ENCODE measurements at places on chromosomes 7 and 10.

DNA sequence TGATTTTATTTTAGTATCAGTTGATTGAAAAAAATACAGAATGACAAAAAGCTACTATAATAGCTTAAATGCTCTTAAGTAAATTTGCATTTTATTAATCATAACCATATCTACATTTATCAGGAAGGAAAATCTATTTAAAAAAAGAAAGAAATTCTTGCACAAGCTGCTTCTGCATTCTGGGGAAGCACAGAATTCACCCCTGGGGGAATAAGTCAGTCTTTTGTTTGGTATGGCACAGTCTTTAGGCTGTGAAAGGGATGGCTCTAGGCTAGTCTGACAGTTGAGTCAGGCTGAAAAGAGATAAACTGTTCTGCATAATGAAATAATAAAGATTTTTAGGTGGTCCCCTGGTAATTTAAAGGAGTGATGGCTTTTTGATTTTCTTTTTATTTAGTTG is 37.9 kb downstream of the HTR7 start:
- no peak for DNase-seq

DNA sequence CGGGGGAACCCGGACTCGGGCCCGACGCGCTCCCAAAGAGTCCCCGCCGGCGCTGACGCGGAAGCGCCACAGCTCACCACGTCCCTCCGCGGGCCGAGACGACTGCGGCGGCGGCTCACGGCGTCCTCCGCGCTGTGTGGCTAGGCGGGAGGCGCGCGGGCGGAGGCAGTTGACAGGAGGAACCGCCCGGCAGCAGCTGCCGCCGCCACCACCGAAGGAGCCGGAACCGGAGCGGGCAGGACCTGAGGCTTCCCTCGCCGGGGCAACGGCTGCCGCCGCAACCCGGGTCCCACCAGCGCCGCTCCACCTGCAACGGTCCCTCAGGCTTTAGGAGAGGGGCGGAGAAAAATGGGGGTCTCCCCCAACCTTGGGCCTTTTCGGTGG is 334 bp downstream of the ZNF800 start:
- peak; percentile 80 for DNase-seq

DNA sequence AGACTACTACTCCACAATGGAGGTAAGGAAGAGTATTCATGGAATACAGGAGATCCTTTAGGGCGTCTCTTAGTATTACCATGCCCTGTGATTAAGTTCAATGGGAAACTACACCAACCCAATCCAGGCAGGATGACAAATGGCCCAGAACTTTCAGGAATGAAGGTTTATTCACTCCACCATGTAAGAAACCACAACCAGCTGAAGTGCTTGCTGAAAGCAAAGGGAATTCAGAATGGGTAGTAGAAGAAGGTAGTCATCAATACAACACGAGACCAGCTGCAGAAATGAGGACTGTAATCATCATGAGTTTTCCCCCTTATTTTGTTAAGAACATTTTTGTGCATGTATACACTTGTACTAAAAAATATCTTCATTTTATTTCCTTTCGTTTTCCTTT is 76.6 kb downstream of the GPR37 start:
- DNase-seq: peak; percentile 77

DNA sequence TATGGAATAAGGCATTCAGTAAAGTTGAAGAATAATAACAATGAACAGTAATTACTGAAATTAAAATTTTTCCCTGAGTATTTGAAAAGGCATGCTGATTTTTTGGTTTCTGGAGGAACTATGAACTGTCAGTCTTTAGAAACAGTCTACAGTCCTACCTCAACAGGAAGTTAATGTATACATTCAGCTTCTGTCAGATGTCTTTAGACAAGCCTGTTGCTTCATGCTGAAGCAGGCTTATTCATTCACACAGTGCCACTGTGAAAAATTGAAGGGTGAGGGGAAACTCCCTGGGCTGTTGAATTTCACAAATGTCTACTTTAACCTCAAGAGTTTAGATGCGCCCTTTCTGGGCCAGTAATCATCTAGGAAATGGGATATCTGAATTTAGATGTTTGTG is 3.5 kb downstream of the NRF1 start:
- DNase-seq: no peak

- DNase-seq: no peak
These were observed 51.8 kb downstream of the CUX1 start for GRCh38 chr7:101869026-101869900.

DNA sequence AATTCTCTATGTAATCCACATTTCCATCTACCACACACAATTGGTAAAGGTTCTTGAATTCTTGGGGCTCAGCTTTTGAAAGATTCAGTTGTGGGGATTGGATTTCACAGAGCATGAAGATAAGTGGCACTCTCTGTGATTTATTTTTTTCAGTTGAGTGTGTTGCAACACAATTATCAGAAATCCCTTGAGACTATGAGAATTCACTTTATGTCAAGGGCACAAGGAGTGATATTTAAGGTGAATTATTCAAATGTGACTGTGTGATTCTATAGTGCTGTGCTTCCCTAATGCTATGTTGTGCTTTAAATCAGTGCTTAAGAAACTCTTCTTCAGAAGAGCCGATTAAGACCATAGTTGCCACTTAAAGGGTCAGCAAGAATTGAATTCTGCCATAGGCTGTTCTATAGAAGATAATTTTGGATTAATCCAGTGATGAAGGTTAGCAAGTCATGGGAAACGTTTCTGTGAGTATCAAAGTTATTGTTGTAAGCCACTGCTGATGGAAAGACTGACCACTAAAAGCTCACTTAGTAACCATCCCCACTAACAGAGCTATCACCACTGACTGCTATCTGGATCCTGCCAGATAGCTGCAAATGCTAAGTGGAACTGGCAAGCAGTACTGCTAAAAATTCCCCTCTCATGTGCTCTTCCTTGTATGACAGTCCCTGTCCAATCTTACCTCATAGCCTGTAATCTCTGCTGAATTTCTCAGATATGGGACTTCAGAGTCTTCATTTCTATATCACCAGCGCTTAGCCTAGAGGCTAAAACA is 134.0 kb upstream of the SEMA3D start:
- DNase-seq: no peak

DNA sequence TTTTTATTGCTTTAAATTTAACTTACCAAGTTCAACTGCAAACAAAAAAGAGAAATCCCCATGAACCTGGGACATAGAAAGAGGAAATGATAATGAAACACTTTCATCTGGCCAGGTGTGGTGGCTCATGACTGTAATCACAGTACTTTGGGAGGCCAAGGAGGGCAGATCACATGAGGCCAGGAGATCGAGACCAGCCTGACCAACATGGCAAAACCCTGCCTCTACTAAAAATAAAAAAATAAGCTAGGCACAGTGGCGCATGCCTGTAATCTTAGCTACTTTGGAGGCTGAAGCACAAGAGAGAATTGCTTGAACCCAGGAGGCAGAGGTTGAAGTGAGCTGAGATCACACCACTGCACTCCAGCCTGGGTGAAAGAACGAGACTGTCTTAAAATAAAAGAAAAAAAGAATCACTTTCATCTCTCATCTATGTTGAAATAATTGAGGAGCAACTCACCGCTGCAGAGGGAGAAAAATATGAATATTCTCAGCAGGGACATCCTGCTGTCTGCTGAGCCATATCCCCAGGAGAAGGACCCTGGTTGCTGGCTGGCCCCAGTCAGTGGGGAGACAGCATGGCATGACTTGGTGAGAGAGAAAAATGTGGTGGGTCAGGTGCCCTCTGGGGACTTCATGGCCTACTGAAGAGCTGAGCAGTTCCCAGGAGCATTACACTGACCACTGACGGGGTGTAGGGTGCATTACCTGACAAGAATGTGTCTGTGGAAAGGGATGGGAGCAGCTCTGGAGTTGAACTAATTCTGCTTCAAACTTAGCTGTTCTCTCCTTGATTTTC is 22.8 kb upstream of the TARP start:
- DNase-seq: no peak

GRCh38 chr7:66557214-66558200 is 71.2 kb upstream of the KCTD7 start:
- DNase-seq: peak; percentile 77

DNA sequence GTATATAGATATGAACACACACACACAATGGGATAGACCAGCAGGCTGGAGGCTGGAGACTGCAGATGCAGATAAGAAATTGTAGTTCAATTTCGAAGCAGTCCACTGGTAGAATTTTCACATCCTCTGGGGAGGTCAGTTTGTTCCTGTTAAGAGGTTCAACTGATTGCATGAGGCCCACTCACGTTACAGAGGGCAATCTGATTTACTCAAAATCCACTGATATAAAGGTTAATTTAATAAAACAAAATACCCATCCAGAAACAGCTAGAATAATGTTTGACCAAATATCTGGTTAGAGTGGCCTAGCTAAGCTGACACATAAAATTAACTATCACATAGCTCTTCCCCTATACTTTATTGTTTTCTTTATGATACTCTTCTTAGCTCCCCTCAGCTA is 162.9 kb upstream of the SMIM30 start:
- DNase-seq: no peak

DNA sequence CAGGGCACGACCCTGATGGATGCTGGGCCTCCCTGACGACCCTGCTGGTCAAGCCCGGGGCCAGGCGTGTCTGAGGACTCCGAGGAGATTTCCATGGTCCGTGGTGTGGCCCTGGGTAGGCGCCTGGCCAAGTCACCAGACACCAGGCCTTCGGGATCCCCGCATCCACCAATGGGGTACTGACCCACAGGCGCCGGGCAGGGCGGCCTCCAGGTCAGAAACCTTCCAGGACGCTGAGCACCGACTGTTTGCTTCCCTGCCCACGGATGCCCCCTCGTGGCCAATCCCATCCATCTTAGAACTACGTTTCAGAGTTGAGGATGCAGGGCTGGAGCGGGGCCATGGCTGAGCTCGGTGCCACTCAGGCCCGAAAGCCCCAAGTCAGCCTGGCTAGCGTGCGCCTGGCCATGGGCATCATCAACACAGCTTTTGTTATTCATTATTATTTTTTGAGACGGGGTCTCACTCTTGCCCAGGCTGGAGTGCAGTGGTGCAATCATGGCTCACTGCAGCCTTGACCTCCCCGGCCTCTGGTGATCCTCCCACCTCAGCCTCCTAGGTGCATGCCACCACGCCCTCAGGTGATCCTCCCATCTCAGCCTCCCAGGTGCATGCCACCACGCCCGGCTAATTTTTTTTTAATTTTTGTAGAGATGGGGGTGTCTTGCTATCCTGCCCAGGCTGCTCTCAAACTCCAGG is 7.1 kb upstream of the AMZ1 start:
- DNase-seq: peak; percentile 80

DNA sequence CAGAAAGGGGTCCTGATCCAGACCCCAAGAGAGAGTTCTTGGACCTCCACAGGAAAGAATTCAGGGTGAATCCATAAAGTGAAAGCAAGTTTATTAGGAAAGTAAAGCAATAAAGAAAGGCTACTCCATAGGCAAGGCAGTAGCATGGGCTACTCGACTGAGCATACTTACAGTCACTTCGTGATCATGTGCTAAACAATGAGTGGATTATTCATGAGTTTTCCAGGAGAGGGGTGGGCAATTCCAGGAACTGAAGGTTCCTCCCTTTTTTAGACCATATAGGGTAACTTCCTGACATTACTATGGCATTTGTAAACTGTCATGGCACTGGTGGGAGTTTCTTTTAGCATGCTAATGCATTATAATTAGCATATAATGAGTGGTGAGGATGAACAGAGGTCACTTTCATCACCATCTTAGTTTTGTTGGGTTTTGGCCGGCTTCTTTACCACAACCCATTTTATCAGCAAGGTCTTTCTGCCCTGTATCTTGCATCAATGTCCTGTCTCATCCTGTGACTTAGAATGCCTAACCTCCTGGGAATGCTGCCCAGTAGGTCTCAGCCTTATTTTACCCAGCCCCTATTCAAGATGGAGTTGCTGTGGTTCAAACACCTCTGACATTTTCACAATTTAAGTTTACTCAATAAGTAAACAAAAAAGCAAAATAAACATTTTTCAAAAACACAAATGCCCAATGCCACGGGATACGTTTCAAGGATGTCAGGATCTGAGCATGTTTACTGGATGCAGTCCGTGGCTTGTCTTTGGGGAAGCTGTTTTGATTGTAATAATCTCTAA is 37.0 kb downstream of the ALOX5 start:
- DNase-seq: peak; percentile 52
